ENCODE measurements at places on chromosomes 12 and 14. TPM values are rescaled to one million over a fixed set of nuclear protein-coding genes. Genes with fewer than 3 reads are reported as not detected.

- no peak for DNase-seq
These were observed 35.6 kb downstream of the APPL2 start for GRCh38 chr12:105200385-105200784.

DNA sequence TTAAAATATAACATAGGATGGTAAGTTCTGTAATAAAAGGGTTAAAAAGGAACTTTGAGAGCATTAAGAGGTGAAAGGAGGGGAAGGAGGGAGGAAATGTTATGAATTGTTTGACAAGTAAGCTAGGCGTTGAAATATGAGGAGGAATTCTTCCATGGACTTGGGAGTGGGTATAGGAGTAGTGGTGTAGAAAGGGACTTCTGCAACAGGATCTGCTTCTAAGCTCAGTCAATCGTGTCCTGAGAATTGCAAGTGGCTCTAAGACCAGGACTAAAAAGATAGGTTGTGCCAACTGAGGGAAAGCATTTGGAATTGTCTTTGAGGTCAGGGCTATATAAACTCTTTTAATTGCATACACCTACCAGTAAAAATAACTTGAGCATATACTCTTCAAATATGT, 74.1 kb upstream of the SLC38A2 start:
- no peak for DNase-seq

DNA sequence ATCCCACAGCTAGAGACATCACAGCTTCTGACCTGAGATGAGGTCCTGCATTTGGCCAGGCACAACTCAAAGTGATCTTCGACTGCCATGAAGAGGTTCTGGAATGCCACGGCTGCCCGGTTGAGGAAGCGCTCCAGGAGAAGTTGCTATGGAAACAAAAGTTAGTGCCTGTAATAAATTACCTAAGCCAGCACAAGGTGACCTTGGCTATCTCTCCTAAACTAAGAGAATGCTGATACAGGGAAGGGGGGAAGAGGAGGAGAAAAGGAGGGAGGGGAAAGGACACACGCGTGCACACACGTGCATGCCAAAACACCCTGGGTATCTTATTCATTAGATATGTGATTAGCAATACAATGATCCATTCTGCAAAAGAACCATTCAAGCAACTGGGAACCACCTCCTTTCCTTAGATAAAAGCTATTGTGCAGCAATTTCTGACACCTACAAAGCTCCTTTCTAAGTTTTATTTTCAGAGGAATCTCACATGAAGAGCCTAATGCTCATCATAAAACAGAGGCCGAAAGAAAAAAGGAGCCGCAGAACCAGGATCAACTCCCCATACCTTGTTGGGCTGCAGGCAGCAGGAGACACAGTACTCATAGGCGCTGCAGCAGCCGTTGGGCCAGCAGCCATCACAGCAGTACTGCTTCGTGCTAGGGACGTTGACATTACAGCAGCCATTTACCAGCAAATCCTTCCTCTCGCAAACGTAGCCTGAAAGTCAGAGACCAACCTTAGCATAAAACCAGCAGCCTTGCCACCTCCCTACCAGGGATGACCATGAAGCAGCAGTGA, 17.9 kb downstream of the SPRING1 start:
- DNase-seq, result no peak

- no peak for DNase-seq
These were observed 424.2 kb downstream of the ETNK1 start for GRCh38 chr12:23049180-23049579.

GRCh38 chr14:51962711-51963110, 26.6 kb upstream of the RTRAF start:
- DNase-seq, result no peak

DNA sequence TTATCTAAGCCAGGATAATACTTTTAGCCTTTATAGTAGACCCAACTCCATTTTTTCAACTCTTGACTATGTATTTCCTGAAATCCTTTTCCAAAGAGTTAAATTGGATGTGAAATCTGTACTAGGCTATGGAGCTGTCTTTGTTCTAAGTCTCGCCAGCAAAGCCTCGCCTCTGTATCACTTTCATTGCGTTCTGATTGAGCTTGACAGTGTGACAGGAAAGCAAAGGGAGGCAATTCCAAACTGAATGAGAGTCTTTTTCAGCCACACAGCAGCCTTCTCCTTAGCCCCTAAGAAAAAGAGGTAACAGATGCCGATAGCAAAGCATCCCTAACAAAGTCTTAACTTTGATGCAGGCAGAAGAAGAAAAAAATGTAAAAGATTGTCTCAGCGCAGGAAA, 154.6 kb upstream of the OTX2 start:
- DNase-seq, result no peak

The B3GNT4 gene
- polyA plus RNA-seq, result 0.74 TPM
